ENCODE measurements at places on chromosomes 16 and 17.

DNA sequence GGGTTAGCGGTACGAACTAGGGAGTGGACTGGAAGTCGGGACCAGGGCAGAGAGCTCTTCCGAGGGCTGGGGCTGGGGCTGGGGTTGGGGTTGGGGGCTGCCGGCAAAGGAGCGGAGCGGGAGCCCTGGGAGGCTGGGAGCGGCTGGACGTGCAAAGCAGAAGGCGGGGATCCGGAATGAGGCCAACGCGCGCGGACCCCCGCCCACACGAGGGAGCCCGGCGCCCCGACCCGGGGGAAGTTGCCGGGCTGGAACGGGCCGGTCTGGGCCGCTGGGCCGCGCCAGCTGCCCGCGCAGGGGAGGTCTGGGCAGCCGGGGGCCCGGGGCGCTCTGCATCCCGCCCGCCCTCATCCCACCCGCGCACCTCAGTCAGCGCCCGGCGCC, 323 bp downstream of the ST3GAL2 start:
- DNase-seq, result no peak

GRCh38 chr17:68777856-68778694, 176.9 kb upstream of the FAM20A start:
- DNase-seq, result no peak

DNA sequence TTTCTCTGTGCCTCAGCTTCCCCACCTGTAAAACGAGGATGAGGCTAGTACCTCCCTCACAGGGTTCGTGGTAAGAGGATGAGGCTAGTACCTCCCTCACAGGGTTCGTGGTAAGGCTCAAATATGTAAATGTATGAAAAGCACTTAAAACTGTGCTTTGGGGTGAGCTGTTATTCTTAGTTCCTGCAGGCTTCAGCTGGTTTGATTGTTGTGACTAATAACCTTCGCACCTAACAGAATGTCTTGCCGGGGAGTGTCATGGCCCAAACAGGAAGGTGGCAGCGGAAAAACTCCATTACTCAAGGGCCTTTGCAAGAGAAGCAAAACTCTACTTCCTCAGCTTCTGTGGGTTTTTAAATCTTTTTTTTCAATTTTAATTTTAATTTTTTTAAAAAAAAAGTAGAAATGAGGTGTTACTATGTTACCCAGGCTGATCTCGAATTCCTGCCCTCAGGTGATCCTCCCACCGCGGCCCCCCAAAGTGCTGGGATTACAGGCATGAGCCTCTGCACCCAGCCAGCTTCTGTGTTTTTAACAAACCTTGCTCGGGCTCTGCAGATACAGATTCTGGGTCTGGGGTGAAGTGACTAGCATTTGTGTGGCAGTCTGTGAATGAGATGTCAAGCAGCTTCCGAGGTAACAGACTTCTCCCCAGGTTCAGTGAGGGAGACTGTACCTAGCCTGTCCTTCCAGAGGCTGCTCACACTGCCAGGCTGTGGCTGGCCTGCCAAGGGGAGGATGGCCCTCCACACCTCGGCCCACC, 103.0 kb downstream of the RAB11FIP4 start:
- peak; percentile 78 for DNase-seq

DNA sequence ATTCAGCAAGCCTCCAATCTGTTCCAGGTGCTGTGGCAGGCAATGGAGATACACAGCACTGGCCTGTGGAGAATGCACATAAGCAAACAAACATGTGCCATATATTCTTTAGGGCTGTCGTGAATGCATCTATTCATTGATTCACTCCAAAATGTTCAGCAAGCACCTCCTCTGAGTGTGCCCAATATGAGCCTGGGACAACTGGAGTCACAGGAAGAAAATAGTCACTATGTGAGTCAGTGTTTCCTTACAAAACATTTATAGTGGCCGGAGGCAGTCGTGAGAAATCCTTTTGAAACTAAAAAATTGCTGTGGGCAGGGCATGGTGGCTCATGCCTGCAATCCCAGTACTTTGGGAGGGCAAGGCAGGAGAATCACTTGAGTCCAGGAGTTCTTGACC, 310.1 kb downstream of the CA10 start:
- DNase-seq, result no peak

DNA sequence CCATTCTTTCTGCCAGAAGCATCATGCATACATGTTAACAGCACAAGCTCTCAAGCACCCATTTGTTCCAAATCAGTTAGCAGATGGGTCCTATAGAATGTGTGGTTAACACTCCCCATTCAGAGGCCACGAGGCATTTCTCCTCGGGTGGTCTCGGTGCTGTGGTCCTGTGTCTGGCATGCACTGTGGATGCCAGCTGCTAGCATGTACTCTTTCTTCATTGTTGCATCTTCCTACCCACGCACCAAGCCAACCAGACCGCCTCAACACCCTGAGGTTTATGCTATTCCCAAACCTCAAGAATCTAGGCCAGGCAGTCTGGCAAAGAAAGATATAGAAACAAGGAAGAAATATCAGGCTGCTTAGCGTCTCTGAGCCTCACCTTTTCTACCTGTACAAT, 27.8 kb upstream of the MRTFB start:
- no peak for DNase-seq

- DNase-seq, result no peak
Measured at GRCh38 chr17:8459107-8459506, 23.4 kb downstream of the NDEL1 start.

GRCh38 chr16:77985111-77985510, 37.2 kb upstream of the CLEC3A start:
- DNase-seq, result no peak

DNA sequence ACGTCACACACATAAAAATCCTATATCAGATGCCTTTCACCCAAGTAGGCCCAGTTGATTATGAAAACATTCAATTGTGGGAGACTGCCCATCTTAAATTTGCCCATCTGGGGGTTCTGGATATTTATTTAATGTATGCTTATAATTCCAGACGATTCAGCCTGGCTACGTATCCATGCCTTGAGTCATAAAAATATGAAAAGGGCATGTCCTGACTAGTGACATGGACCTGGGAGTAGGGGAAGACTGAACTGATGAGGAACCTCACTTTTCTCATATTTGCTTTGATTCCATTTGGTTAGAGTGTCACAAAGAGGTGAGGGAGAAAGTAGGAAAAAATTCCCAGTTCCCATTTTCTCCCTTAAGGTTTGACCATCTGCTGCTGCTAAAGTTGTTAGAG, 122.5 kb upstream of the GNAO1 start:
- DNase-seq, result no peak

- no peak for DNase-seq
Measured at GRCh38 chr17:74185571-74186185, 17.8 kb upstream of the RPL38 start.

- no peak for DNase-seq
Measured at GRCh38 chr17:1147664-1148063, 32.1 kb downstream of the ABR start.

- no peak for DNase-seq
Measured at GRCh38 chr16:27322858-27323780, 9.3 kb downstream of the IL4R start.

- no peak for DNase-seq
Measured at GRCh38 chr17:45274033-45274432, 12.1 kb upstream of the SPATA32 start.

DNA sequence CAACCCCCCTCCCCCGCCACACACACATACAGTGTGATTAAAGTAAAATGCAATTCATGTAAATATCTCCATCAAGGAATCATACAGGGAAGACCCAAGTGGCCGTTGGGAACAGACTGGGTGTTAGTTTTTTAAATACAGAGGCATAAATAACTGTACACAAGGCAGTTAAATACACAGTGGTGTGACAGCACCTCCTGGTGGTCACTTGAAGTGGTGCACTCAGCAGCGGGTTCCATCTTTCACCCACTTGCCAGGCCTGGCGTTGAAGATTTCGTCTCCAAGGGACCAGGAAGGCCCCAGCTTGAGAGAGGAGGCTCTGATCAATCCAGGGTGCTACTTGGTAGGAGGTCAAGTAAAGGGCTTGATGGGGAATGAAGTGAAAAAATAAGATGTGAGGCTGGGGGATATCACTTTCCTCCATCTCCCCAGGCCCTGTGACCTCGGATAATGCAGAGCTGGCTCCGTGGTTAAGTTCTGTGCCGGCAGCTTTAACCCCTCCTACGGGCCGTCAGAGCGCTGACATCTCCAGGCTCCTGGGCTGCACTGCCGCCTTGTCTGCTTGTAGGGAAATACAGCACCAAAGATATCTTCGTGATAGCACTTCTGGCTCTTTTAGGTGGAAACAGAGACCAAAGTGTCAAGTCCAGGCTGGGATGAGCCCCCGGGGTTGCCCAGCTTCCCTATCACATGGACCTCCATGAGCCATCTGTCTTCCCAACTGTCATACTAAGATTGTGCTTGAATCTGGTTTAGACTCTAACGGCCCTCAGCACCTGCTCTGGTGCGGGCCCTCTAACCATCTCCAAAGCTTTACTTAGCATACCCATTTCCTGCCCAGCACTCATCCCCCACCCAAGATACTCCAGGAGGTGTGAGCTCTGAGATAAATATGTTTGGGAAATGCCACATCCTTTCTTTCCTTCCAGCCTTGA, 20.7 kb downstream of the LGALS9 start:
- DNase-seq, result peak; percentile 51

GRCh38 chr17:17987187-17987896, 14.7 kb downstream of the DRC3 start:
- no peak for DNase-seq

DNA sequence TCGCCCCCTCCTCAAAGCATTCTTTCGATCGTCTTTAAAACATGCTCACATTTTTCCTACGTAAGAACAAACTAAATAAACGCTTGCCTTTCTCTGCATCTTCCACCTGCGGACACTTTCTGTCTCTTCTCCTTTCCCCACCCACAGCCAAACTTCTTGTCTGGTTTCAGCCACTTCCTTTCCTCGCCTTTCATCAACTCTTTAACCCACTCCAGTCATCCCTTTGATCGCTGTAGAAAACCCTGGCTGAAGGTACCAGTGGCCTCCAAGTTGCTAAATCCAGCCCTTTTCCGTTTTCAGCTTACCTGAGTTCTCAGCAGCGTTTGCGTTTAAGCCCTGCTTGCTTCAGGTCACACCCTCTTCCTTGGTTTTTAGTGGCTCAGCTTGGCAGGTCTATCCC, 483 bp downstream of the RPA1 start:
- DNase-seq, result no peak

GRCh38 chr17:78174346-78174869, 6.0 kb downstream of the SYNGR2 start:
- DNase-seq, result peak; percentile 88

DNA sequence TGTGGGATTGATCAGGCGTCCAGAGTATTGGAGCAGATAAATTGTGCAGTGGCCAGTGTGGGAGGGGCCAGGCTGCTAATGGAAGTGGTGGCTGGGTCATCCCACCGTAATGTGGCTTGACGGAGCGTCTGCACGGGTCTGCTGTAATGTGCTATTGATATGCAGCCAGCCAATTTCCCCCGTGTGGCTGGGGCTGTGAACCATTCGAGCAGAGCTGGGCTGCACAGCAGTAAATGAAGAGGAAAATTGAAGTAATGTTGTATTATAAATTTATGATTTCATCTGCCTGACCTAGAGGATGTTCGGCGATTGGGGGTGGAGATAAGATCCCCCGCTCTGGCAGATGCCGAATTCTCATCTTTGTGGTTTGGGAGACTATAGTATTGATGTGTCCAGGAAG, 121.5 kb downstream of the CCDC182 start:
- no peak for DNase-seq

DNA sequence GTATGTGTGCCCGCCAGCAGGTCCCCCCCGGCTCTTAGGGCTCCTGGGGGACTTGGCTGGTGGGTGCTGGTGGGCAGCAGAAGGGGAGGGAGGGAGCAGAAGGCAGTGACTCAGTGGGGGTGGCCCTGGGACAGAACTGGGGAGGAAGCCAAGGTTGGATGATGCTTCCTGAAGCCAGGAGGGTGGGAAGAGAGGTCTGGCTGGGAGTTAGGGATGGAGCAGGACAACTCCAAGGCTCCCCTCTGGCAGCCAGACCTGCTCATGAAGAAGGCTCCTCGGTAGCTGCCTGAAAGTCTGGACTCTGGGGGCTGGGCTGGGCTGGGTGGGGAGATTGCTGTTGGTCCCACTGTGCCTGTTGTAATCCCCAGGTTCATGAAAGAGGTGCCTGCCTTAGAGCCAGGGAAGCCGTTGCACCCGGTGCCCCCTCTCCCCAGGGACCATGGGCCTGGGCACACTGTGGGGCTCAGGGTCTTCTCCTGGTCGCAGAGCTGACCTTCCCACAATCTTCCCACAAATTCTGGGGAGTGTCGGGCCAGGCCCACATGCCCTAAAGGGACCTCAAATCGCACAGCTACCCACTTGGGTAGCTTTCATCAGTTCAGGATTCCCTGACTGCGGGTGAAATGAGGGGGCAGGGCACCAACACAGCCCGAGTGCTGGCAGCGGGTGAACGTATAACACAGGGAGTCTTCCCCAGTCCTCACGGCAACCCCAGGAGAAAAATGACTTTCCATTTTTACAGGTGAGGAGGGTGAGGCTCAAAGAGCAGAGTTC, 1.1 kb upstream of the PLEKHG4 start:
- DNase-seq, result no peak

DNA sequence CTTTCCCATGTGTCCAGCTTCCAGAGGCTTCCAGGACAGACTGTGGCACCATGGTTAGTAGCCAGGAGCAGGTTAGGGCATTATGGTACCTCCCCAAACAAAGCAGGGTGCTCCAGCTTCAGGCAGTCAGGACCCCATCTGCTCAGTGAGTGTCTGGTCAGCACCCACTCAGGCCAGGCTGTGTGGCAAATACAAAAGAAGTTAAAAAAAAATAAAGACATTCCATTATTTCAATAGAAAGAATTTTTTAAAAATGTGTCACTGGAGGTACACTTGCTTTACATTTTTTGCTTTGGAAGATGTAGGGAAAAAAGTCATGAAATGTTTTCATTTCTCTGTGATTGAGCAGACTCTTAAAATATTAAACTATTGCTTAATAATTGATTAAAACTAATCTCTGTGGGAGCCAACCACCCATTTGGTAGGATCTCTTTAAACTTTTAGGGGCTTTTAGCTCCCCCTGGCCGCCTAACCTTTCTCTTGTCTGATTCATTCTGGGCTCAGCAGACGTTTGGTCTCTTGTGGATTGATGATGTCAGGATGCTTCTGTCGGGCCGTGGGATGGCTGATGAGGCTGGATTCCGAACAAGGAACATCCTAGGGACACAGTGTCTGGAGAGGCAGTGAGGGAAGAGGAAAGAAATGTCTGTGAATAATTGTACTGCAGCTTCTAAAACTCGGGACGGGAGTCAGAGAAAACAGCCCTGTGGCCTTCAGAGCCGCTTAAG, 28.4 kb upstream of the NPTX1 start:
- DNase-seq, result no peak

- no peak for DNase-seq
Measured at GRCh38 chr16:23333034-23333579, 31.0 kb downstream of the SCNN1B start.

DNA sequence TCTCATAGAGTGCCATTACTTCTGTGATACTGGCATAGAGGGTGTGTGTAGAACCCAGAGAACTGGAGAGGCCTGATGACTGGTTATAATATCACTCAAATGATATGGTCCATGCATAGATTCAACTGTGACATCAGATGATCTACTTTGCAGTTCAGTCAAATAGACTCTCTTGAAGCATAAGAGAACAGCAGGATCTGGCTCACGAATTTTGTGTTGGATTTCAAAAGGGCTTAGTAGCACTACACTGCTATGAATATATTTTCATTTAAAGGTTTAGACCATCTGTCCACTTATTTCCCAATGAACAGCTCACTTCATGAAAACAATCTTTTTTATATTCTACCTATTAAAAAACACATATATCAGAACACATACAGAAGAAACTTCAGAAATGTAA, 119.7 kb downstream of the KIF2B start:
- no peak for DNase-seq
